ENCODE measurements at places on chromosomes 3 and 15.

DNA sequence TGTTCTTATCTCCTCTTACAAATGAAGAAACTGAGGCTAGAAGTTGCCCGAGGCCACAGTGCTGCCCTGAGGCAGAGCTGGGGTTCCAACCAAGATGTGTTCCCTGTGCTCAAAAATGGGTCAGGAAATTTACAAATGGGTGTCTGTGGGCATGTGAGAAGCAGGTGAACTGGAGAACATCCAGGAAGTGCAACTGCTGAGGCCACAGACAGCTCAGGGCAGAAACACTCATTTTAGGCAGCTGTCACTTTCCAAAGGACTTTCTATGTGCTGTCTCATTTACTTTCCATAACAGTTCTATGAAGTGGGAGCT lies 47.2 kb upstream of the ATP2B2 start:
- DNase-seq: no peak

GRCh38 chr3:128549283-128550112 lies 56.5 kb upstream of the GATA2 start:
- DNase-seq: peak; percentile 69

DNA sequence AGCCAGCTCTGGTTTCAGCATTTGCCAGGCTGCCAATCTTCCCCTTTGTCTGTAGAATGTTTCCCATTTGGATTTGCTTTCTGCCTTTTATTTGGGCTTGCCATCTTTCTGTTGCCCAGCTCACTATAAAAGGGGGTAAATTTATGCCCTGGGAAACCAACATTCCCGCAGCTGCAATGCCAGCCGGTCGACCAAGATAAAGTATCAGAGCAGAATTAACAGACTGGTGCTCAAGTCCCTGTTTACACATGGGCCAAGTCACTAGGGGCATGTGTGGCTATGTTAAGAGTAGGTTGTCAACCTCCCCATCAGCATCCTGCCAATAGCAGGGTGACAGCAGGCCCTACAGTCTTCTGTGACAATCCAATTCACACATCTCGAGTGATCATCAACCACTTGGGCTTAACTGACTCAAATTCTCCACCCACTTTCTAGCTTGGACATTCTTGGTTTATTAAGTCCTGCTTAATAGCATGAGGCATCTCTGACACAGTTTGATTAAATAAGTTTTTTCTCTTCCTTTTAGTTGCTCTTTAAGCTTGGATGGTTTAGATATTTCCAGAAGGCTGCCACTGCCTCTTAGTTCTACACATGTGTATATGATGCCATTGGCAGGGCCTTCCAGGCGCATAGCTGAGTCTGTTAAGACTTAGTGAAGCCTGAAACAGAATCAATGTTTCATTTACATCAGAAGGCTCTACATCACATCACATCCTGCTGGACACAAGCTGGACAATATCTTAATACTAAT lies 24.1 kb upstream of the VEPH1 start:
- DNase-seq: no peak

DNA sequence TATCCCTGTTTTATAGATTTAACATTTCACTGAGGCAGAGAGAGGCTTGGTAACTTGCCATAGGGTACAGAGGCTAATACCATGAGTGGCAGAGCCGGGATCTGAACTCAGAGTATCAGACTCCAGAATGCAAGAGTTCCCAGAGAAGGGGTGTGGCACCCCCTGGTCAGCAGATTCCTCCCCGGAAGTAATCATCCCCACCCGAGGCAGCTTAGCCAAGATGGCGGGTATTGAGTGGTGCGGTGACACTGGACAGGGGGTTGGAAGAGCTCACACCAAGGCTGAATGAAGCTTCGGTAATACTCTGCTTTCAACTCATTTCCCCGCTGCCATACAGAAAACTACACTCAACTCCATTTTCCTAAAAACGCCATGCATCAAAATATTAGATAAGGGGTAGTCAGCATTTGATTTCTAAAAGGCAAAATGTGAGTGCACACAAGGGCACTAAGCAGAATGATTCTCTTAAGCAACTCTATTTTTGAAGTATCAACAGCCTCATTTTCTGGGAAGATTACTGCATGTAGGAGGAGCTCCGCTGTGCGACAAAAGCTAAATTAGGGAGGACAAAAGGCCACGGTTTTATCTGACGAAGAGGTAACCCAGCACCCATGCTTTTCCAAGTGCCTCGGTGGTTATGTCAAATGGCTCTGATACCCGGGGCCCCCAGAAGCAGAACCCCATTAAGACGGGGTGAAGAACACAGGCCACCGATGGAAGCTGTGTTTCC lies 166.7 kb downstream of the NUP210 start:
- no peak for DNase-seq

- no peak for DNase-seq
Observed at GRCh38 chr3:132135628-132136333, 101.0 kb upstream of the CPNE4 start.

- DNase-seq: no peak
Observed at GRCh38 chr15:49627407-49627877, 6.6 kb downstream of the DTWD1 start.

DNA sequence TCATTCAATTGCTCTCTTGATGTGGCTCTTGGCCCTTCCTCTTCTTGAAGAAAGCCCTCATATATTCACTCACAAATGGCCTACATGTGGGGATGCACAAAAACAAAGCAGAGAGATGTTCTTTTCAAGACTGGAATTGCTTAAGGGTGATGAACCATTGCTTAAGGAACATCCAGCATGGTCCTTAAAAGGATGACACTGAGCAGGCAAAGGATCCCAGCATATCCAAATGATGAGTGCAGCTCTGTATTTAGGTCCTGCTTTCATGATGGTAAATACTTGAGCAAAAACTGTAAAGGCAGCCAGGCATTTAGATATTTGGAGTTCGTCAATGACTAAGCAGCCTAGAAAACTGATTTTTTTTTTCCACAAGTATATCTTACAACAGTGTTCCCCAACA lies 173.8 kb upstream of the ARRDC4 start:
- DNase-seq: no peak

DNA sequence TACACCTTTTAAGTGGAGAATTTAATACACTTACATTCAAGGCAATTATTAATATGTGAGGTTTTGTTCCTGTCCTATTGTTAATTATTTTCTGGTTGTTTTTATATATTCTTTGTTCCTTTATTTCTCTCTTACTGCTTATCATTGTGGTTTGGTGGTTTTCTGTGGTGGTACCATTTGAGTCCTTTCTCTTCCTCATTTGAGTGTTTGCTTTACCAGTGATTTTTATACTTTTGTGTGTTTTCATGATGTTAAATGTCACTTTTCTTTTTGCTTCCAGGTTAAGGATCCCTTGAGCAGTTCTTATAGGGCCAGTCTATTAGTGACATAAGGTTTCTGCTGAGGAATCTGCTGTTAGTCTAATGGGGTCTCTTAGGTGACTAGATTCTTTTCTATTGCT lies 116.5 kb downstream of the LRRK1 start:
- no peak for DNase-seq

GRCh38 chr3:145698749-145699148 lies 462.2 kb downstream of the PLOD2 start:
- no peak for DNase-seq

- DNase-seq: no peak
Observed at GRCh38 chr3:10753964-10754363, 62.1 kb upstream of the SLC6A11 start.

- DNase-seq: no peak
Observed at GRCh38 chr3:127413871-127414270, 126.0 kb upstream of the PRR20G start.

- no peak for DNase-seq
Observed at GRCh38 chr3:14827776-14828175, 9.0 kb downstream of the FGD5 start.

- DNase-seq: no peak
Observed at GRCh38 chr3:168951884-168952283, 711.6 kb downstream of the MECOM start.

GRCh38 chr3:184160456-184160855 lies 5.3 kb downstream of the DVL3 start:
- no peak for DNase-seq

- no peak for DNase-seq
Observed at GRCh38 chr3:194487289-194488054, 670 bp upstream of the ATP13A3 start.

GRCh38 chr3:16319307-16319706 lies 54.3 kb downstream of the OXNAD1 start:
- no peak for DNase-seq

- DNase-seq: no peak
Observed at GRCh38 chr15:89196241-89196640, 25.1 kb downstream of the RLBP1 start.

- no peak for DNase-seq
Observed at GRCh38 chr15:98330258-98330657, 318.1 kb upstream of the IGF1R start.

GRCh38 chr3:8505621-8506020 lies 4.0 kb downstream of the LMCD1 start:
- no peak for DNase-seq

- DNase-seq: no peak
Observed at GRCh38 chr3:106275592-106275991, 406.8 kb upstream of the CBLB start.

DNA sequence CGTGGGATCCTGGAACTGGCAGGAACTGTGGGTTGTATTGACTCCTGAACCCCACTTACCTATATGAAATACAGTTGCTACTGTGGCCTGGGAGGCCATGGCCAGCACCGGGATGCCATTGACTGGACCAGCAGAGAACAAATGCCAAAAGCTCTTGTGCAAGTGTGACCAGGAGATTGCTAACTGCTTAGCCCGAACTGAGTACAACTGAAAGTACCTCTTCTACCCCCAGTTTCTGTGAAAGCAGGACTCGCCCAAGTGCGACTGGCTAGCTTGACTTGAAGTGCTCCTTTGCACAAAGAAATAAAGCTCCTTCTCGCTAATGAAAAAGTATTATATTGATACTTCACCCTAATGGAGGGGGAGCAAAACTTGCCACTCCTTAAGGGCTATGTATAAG lies 101.3 kb upstream of the ATP11B start:
- no peak for DNase-seq

- DNase-seq: no peak
Observed at GRCh38 chr3:80338366-80338765, 570.6 kb upstream of the ROBO1 start.

DNA sequence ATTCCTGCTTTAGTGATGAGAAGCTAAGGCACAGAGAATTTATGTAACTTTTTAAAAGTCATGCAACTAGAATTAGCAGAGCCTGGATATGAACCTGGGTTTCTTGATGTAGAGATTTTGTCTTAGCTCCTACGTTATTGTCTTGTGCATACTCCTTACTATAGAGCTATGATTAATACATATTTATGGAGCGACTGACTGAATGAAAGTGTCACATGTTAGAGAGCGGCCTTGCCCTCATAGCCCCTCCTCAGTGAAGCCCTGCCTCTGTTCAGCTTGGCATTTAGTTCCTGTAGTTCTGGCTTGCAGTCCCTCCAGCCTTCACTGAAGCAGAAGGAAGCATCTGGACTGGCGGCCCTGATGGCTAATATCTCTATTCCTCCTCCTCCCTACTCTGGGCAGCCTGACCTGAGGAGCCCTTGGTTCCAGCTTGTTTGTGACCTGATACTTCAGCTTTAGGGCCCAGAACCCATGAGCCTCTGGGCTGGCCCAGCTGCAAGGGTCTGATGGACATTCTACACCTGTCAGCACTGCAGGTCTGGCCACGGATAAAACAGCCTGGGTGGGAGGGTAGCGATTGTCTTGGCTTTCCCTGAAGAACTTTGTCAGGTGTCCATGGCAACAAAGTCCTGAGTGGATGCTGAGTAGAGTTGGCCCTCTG lies 13.4 kb upstream of the AGBL1 start:
- DNase-seq: no peak

DNA sequence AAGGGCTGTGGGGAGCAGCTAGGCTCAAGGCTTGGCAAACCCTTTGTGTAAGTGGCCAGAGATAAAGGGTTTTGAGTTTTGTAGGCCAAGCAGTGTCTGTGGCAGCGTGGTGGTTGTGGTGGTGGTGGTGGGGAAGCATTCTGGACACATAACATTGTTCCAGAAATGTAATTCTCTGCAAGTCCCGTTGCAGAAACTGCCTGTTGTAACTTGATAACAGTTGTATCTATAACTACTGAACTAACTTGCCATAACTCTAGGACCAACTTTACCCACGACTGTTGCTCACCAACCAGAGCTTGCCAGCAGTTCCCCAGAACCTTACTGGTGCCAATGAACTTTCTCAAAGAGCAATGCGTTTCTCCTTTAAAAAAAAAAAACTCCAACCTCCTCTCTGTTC lies 18.1 kb upstream of the TMEM40 start:
- no peak for DNase-seq

DNA sequence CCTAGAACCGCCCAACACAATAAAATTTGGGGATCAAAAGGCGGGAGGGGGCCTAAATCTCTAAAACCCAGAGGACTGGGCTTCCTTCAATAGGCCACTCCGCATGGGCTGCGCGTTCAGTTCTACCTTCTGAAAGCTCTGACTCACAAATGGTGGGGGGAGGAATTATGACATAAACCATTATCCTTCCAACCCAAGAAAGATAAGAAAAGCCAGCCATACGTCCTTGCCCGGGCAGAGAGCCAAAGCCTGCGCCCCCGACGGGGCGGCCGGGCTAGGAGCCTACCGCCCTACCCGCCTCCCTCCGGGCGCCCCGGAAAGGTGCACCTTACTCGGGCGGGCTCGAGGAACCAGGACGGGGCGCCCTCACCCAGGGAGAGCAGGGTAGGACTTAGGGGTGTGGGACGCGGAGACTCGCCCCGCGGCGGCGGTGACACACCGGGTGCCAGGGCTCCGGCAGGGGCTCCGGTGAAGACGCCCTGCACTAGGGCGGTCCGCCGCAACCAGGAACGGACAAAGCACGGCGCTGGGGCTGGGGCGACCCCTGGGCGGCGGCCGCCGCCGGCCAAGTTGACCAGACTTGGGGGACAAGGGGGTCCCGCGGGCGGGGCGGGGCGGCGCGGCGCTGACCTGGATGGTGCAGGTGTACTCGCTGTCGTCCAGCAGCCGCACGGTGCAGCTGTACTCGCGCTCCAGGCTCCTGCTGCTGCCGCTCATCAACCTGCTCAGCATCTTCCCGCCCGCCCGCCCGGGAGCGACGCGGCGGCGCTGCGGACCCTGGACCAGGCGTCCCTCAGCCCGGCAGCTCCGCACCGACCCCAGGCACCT lies 534 bp downstream of the FRMD5 start:
- no peak for DNase-seq

DNA sequence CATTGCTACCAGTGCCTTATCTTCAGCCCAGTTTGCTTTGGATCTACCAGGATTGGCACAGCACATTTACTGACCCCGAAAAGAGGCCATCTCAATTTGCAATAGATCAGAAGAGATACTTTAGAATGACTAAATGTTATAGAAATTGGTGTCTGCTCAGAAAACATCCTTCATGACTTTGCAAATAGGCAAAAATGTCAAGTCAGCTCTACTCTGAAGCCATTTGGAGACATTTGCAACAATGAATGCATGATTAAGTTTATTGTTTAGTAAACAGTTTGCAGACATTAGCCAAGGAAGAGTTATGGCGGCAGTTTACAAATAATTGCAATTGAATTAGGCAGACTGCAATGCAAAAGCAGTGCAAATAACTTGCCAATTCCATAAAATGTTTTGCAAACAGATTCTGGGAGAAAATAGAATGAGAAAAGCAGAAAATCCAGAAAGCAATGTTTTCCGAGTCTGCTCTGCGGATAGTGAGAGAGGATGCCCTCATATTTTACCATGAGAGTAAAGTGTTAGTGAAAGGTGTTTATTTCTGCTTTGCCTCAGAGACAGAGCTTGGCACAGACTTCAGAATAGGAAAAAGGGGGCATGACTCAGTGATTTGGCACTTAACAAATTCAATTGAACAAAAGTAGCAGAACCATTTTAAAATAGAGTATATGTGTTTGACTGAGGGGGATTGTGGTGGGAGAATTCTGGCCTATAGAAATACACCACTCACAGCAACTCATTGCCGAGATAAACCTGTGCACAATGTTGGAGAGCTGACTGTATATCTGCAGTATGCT lies 334.9 kb upstream of the NR2F2 start:
- DNase-seq: no peak
